ENCODE measurements at places on chromosomes 1 and 21.

DNA sequence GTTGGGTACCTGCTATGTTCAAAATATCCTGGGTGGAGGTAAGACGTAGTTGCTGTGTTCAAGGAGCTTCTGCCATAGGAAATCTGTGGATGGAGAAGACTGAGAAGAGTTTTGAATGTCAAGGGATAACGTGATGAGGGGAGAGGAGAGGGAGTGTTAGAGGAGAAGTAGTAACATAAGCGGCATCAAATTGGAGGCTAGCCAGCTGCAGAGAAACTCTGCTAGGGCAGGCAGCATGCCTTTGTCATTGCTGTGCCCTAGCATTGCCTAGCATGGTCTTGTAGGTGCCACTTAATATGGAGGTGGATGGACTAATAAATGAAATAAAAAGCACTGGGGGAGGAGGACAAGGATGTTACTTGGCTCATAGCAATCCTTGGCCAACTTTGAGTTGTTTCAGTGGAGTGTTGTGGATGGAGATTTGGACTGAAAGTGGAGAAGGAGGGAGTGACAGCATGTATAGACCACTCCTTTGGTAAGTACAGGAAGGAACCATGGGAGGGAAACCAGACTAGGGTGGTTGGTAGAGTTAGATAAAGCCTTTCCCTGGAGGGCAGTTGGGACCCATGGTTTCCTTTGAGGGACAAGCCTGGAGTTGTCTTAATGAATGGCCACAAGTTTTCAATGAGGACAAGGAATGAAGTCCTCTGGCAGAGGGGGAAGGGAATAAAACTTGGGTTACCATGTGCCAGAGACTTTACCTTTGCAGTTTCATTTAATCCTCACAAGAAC lies 6.3 kb downstream of the VANGL1 start:
- no peak for DNase-seq

DNA sequence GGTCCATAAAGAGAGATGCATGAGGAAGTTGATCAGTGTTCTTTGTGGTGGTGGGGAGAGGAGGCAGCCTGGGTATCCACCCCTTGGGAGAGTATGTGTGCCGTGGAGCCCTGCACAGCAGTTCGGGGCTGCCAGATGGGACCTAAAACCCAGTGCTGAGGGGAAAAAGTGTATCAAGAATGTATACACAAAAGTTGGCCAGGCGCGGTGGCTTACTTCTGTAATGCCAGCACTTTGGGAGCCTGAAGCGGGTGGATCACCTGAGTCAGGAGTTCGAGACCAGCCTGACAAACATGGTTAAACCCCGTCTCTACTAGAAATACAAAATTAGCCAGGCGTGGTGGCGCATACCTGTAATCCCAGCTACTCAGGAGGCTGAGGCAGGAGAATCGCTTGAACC lies 4.1 kb upstream of the TTC4 start:
- no peak for DNase-seq

DNA sequence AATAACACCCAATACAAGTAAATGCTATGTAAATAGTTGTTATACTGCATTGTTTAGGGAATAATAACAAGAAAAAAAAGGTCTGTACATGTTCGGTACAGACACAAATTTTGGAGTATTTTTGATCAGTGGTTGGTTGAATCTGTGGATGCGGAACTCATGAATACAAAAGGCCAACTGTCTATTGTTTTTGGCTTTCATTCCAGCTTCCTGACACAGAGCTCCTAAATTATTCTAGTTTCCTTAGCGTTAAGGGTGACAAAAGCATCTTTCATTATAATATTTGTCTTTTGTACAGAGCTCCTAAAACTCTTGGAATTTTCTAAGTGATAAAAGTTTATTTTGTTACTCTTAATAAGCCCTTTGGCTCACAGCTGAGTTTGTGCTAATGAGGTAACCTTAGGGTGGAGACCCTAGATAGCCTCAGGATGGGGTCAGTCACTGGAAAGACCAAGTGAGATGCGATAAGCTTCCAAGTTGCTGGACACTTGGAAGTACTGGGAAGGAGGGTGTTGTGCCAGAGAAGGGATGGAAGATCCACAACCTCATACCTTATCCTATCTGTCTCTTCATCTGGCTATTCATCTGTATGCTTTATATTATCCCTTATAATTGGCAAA lies 57.4 kb upstream of the PRRC2C start:
- no peak for DNase-seq

DNA sequence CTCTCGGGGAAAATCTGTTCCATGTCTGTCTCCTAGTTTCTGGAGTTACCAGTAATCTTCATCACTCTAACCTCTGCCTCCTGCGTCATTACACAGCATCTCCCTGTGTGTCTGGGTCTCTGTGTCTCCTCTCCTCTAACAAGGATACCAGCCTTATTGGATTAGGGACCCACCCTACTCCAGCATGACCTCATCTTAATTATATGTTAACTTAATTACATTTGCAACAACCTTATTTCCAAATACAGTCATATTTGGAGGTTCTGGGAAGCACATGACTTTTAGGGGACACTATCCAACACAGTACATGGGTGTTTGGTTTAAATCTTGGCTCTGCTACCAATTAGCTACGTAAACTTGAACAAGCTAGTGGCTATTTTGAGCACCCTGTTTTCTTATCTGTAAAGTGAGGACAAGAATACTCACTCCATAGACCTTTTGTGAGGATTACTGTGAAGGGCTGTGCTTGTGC lies 83.9 kb upstream of the SGIP1 start:
- no peak for DNase-seq

DNA sequence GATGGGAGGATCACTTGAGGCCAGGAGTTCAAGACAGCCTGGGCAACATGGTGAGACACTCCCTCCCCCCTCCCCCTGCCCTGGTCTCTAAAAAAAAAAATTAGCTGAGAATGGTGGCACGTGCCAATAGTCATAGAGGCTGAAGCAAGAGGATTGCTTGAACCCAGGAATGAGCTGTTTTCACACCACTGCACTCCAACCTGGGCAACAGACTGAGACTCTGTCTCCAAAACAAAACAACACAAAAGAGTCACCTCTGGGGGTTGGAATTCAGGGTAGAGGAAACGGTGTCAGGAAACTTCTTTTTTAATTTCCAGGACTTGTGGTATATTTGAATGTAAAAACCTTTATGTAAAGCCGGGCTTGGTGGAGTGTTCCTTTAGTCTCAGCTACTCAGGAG lies 43.2 kb downstream of the RHOU start:
- no peak for DNase-seq

Measured in T-helper 22 cell (primary cell).